ENCODE measurements at places on chromosomes 6 and 20.

- no peak for DNase-seq
Measured at GRCh38 chr6:163188746-163189145, 225.8 kb upstream of the QKI start.

GRCh38 chr20:60365882-60366281 is 407.7 kb downstream of the CDH26 start:
- DNase-seq, result no peak

DNA sequence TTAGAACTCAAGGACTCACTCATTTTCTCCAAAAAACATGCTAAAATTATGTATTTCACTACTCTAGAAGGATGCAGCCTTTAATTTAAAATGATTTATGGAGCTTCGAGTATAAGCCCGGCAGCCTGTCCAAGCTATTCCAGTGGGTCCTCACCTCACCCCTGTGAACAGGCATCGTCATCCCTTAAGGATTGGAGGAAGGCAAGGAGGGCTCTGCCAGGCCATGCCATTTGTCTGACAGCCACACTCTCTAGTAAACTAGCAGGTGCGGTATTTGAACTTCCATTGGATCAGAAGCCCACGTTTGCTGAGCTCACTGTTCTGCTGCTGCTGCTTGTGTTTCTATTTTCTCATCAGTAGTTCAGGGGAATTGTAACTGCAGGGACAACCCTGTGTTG is 39.8 kb upstream of the NAA20 start:
- DNase-seq, result no peak

GRCh38 chr20:58514321-58515232 is 622 bp downstream of the APCDD1L start:
- no peak for DNase-seq

GRCh38 chr6:157316871-157317814 is 6.2 kb downstream of the TMEM242 start:
- DNase-seq, result peak; percentile 51

GRCh38 chr6:148513145-148514071 is 170.8 kb downstream of the SASH1 start:
- DNase-seq, result no peak

DNA sequence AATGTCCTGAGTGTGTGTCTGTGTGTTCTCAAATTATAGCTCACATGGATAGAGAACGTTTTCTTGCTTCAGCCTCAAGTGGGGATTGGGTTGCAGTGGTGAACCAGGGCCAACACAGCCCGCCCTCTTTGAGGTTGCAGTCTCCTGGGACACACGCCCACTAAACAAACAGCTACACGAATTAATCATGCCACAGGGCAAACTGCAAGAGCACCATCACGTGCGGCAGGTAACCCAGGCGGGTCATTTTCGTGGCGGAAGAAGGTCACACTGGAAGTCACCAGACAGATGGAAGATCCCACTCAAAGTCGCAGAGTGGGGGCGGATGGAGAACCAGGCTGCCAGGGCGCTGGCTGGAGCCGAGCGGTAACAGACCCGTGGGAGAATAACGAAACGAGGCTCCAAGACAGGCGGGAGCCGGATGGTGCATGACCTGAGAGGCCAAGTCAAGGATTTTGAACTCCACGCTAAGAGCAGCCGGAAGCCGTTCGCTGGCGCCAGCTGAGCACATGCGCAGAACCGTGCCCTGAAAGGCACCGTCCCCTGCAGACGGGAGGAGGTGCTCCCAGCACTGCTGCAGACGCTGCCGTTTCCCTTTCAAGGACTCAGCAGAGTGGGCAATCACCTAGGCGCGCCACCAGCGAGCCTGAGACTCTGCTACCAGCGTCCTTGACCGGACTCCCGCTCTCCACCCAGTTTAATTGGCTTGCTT is 10.7 kb downstream of the DLL1 start:
- DNase-seq, result peak; percentile 72

DNA sequence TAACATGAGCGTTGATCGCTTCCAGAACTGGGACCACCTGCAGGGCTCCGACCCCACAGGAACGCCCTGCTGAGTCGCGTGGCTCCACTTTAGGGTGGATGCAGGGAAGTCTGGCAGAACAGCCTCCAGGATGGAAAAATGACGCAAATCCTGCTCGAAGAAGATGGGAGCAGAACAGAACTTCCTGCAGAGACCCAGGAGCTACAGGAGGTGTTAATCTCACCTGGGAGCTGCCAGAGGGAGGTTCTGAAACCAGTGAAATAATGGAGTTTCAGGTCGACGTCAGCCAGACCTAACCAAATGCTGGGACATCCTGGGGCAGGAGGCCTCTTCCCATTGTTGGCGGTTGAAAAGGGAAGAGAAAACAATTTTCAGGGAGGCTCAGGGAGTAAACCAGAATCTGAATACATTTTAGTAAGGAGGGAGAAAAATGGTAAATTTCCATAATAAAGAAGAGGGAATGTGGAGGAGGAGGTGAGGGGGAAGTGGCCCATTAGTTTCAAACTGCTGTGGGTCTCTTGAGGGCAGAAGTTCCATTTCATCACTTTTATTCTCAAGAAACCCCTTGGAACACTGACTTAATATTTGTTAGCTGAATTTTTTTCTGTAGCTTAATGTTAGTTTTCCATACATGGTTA is 558.4 kb upstream of the CDH4 start:
- DNase-seq, result no peak

DNA sequence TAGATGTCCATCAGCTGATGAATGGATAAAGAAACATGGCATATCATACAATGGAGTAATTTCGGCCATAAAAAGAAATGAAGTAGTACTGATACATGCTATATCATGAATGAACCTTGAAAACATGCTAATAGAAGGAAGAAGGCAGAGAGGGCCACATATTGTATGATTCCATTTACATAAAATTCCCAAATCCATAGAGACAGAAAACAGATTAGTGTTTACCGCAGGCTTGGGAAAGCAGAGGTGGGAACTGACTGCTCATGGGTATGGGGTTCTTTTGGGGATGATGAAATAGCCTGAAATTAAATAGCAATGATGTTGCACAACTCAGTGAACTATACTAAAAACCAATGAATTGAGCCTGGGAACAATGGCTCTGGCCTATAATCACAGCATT is 58.3 kb downstream of the SERAC1 start:
- no peak for DNase-seq

DNA sequence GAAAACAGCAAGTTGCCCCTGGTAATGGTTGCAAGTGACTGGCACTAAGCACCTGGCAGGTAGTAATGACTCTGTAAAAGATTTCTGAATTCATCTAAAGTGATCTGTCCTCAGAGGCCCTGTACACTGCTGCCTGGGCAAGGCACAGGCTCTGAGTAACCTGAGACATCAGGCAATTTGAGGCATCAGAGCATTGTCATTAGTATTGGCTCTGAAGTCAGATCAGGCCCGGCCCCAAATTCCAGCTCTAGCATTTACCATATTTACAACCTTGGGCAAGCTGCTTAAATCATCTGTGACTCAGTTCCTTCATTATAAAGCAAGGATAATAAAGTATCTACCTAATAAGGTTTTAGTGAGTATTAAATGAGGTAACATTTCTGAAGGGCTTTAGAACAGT is 17.3 kb upstream of the TENT5A start:
- no peak for DNase-seq

DNA sequence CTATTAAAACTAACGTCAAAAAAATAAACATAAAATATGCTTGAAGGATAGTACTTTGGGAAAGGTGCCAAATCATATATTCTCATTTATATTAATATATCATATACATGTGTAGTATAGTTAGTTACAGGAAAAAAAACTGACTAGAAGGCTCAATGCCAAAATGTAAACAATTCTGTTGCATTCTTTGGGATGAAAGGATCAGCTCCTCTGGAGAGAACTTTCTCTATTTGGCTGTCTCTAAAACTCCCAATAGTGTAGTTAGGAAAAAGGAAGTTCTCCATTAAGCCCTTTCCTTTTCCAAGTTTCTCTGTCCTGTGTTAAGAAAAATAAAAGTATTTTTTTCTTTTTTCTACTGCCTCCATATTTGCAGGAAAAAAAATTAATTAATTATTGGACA is 86.5 kb upstream of the BTN3A2 start:
- DNase-seq, result no peak

DNA sequence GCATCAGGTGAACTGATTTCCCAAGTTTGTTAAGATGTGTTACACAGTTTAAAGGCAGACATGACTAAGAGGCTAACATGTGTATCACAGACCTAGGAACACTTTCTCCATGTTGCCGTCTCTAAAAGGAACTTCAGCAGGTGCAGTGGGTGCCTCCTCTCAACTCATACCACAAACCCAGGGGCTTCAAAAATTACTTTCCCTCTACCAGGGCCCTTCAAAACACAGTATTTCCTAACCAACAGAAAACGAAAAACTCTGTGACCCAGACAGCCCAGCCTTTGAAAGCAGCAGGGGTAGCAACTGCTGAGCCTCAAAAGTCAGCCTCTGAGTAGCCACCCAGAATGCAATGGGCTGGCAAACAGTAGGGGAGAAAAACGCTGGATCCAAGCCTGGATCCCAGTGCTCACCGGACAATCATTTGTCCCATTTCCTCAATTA is 28.5 kb downstream of the B4GALT5 start:
- no peak for DNase-seq

- DNase-seq, result no peak
Measured at GRCh38 chr20:56860413-56860812, 231.3 kb downstream of the TFAP2C start.

DNA sequence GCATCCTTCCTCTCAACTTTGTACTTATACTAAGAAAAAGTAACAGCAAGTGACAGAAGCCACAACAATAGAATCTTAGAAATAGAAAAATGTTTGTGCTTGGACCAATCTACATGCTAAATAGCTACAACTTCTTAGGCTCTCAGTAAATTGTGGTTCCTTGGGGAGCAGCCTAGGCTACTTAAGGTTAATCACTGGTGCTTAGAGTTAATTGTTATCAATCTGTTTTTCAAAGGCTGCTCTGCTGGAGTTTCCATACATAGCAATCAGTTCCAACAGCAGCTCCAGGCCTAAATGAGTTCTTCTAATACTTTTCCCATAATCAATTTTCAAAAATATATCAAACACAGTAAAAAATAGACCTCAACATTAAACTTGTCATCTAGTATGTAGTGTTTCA is 571.4 kb downstream of the EPHA7 start:
- no peak for DNase-seq

DNA sequence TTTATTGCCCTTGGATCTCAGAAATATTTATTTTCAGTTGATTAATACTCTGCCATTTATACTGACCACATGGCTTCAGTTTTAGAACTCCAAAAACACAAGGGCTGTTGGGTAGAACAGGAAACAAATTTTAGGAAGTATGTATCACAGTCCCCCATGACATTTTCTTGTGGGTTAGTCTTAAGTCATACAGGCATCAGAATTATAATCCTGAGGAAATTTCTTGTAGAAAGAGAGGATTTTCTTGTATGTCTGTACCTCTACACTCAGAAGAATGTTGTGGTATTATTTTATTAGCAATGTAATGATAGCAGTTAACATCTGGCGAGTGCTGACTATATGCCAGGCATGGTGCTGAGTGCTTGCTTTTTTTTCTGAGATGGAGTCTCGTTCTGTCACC is 302.9 kb downstream of the CLIC5 start:
- no peak for DNase-seq

DNA sequence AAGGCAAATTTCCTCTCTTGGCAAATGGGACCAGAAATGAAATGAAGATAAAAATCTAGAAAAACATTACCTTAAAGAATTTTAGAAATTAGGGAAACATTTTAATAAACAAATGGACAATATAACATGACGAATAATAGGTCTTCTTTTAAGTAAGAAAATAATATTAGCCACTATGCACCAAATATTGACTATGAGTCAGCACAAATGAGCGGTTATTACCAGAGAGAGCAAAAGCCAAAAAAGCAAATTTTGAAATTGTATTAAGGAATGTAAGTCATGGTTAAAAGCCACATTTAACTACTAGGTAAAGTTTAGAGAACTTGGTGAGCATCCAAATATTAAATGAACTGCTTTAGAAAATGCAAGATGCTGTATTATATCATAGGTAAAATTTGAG is 376.6 kb upstream of the JAG1 start:
- no peak for DNase-seq

DNA sequence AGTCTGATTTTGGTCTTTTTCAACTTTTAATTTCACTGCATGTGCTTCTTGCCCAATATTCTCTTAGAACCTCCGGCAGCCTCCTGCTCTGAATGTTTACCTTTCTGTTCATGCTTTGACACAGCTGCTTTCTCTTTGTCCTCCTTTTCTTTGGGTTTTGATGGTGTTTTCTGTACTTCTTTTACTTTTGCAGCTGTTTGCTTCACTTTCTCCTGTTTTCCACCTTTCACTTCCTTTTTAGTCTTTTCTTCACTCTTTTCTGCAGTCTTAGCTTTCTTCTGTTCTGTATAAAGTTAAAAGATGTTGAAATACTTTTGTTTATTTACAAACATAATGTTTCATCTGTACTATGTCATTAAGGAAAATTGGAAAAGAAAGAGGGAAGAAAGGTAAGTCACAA is 133.1 kb downstream of the TRDN start:
- DNase-seq, result no peak

DNA sequence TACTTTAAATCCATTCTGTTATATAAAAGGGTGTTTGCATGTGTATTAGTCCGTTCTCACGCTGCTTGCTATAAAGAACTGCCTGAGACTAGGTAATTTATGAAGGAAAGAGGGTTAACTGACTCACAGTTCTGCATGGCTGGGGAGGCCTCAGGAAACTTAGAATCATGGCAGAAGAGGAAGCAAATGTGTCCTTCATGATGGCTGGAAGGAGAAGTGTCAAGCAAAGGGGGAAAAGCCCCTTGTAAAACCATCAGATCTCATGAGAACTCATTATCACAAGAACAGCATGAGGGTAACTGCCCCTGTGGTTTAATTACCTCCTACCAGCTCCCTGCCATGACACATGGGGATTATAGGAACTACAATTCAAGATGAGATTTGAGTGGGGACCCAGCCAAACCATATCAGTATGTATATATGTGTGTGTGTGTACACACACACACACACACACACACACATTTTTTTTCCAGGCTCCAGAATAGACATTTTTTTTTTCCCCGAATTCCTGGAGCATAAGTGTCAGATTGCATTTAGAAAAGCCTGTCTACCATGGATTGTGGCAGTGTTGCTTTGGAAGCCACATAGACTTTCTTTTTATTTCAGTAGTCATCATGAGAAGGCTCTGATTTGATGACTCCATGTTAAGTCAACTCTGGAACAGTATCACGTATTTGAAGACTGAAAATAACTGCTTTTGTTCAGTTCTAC is 31.5 kb downstream of the KDM1B start:
- no peak for DNase-seq

DNA sequence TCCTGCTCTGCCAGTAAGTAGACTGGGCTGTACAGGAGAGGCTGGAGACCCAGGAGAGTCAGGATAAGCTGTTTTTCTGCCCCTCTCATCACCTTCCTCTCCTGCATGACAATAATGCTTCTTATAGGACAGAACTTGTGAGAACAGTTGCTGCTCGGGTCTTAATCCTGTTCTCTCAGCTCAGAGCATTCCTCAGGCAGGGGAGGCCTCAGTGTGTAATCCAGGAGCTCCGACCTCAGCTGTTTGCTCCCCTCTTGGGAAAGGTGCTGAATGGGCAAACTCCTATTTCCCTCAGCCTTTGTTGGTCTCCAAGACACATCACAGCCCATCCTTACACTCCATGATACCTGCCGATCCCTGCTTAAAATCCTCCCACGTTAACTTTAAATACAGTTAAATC is 134.9 kb upstream of the LRFN2 start:
- no peak for DNase-seq

GRCh38 chr6:90500458-90500857 is 86.4 kb downstream of the MAP3K7 start:
- DNase-seq, result no peak

Data from CD4-positive, alpha-beta T cell treated with Interferon alpha-2 for 1 hour (primary cell).